Activated T-cell treated with anti-CD3 and anti-CD28 coated beads, Interleukin-2, amount 50 U/mL, for 72 hours (primary cell): ENCODE measurements at places on chromosomes 1 and 21.
A peak's percentile ranks its signal among the peaks of the same experiment; 100 is the strongest.

GRCh38 chr1:145977486-145978470, 13.3 kb downstream of the POLR3GL start:
- DNase-seq = peak; percentile 73

DNA sequence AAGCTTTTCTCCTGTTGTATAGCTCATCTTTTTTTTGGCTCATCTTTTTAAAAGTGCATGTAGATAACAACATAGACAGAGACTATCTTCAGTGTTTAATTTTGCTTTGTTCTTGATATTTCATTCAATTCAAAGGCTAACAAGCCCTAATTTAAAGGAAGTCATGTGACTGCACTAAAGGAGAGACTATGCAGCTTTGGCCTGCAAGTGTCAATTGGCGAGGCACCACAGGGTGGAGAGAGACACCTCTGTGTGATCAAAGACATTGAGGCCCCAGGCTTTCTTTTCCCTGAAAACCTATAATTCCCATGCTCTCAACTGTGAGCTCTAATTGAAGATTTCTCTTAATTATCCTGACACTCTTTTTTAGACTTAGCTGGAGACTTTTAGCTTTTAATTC, 53.6 kb downstream of the CHODL start:
- DNase-seq = no peak

DNA sequence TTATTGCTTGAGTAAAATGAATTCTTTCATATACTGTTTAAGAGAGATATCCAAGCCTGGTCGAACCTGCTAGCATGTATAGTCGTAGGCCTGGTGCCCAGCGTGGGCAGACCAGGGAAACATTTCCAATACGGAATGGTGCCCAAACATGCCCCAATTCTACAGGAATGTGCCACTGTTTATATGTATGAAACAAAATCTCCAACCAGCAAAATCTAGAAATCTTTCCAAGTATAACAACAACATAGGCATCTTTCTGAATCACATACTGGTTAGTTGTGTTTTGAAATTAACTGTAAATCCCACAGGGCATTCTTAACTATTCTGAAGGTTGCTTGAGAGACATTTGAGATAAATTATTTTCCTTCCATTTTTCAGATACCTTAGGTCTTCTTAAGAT, 17.0 kb upstream of the ABCD3 start:
- no peak for DNase-seq

DNA sequence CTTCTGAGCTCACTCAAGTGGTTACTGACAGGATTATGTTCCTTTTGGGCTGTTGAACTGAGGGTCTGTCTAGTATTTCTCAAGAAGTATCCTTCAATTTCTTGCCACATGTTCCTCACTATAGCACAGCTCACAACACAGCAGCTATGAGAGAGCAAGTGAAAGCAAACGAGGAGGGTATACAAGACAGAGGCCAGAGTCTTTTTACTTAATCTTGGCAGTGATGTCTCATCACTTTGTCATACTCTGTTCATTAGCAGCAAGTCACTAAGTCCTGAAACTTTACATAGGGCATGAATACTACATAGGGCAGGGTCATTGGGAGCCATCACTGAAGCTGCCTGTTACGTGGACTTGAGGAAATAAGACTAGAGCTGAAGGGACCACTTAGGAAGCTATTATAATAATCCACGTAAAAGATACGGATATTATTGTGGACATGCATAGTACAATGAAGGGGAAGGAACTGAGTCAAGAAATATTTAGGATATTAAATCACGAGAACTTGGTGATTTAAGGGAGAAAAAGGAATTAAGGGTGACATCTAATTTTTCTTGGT, 63.7 kb downstream of the SLC30A7 start:
- no peak for DNase-seq

DNA sequence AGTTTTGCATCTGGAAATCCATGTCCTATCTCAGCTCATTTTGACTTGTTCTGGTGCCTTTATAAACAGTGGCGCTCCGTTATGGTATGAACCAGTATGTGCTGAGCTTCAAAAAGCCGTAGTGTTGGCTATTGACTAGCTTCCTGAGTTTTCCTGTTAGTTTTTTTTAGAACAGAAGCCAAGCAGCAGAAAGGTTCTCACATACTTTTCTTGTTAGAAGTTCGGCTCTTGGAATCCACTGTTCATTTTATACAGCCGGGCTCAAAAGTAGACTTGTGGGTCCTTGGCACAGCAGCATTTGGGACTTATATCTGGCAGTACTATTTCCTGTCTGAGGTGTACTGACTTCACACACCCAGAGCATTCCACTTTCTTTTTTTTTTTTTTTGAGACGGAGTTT, 63.8 kb downstream of the TBCE start:
- DNase-seq = no peak

DNA sequence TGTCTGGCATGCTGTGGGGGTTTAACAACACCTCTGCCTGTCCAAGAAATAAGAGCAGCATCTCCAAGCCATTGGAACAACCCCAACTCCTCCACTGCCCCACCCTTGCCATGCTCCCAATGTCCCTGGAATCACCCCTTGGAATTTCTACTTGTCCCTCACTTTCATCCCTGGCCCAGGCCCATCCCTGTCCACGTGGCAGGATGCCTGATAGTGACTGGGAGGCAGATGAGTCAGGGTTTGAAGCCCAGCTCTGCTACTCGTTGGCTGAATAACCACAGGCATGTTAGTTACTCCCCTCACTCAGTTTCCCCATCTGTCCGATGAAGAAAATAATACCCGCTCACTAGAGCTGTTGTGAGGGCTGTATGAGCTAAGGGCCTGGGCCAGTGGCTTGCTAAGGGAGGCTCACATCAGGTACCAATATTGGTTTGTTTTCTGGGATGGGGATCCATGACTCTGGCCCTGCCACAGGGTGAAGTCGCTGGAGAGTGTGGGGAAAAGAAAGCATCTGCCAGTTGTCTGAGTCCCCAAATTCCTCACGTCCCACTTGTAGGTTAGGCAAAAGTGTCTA, 99.4 kb upstream of the TLR5 start:
- DNase-seq = no peak

DNA sequence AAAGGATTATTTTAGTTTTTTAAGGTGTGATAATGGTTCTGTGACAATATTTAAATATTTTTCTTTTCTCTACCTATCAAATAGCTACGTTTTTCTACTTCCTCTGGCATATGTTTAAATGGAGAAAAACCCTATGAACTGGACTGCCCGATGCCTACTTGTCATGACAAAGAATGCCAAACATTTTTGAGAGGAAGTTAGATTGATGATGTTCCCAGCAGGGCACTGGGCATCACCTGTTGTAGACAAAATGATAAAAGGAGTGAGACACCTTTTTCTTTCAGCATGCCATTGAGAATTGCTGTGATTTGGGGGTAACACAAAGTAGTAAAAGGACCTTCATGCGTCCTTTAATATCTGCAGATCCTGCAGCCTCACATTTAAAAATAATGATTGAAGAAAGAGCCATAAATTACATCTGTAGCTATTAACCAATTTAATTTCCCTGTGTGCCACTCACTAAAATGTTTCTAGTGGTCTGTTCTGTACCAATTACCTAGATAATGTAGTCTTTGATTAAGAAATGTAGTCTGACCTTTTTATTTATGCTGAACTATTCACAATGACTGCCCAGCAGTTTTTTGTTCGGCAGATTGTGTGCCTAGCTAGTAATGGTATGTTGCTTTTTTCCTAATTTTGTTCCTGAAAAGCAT, 47.6 kb downstream of the RPL5 start:
- no peak for DNase-seq

DNA sequence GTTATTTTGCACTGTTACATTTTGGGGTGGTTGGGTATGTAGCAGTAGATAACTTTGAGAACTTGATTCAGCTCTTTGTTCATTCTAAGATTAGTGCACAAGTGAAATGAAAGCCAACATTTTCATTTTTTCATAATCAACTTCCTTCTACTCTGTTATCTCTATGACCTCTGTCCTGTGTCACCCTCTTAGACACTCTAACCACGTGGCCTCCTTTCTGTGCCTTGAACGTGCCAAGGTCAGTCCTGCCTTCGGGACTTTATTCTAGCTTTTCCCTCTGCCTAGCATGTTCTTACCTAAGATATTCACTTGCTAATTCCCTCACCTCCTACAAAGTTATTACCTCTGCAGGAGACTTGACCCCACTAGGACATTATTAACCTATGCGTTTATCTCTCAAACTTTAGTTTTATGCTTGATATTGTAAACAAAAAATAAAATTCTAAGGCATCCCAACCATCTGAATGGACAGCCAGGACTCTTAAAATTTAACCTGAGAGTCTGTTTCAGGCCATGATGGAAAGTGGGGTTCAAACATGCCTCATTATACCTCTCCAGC, 19.2 kb upstream of the EDEM3 start:
- DNase-seq = no peak

DNA sequence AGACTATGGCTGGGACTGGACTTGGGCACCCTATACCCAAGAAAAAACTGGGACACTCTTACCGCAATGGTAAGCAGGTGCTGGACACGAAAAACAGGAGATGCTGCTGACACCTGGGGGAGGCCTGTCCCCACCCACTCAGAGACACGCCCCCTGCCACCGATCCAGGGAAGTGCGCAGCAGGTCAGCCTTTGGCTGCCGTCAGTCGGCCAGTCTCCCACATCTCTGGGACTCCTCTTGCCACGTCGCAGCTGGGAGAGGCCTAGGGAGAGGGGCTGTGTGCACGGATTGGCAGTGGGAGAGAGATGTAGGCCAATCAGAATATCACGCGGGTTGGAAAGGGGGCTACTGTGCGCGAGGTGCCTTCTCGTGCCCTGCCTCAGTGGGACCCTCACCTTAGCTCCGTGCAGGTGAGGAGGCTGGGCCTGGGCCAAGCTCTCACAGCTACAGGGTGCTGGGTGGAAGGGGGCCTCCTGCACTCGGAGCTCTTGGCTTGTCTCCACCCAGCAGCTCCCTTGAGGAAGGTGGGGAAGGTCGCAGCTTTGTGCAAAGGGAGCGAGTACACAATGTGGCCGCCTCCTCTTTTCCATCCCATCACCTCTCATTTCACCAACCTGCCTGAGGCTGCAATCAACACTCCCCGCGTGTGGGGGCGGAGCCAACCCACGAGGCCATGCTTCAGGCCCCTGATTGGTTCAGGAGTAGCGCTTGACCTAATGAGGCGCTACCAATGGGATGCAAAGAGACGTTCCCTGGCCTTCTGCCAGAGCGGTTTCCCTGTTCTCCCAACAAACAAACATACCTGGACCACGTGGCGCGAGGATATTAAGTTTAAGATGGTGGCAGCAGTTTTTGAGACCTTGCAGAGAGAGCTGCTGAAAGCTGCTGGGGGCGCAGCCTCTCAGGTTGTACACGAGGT, 25.7 kb upstream of the LDLRAP1 start:
- DNase-seq = no peak

DNA sequence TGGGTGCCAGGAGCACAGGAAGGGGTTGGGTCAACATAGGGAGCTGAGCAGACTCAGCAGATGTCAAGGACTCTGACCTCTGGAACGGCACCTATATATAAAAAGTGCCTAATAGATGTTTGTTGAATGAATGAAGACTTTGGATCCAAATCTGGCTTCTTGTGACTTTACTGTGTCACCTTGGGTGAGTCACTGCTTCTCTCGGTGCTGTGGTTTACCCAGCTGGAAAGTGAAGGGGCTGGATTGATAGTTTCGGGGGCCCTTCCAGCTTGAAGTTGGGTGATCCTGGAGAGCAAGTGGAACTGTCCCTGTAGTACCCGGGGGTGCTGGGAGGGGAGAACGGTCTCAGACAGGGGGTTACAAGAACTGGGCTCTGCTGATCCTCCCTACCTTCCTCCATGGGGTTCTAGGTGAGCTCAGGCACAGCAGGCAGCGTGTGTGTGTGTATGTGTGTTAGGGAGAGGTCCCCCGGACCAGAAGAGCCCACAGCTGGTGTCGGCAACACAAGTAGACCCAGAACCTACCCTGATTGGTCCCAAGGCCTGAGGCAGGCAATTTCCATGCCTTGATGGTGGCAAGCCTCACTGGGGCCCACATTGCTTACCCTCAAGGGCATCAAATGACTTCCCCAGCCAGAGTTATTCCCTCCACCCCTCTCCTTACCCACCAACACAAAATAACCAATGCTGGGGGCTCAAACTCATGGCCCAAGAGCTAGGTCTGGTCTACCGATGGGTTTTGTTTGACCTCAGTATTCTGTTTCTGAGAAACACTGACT, 5.5 kb upstream of the PADI1 start:
- DNase-seq = peak; percentile 29

DNA sequence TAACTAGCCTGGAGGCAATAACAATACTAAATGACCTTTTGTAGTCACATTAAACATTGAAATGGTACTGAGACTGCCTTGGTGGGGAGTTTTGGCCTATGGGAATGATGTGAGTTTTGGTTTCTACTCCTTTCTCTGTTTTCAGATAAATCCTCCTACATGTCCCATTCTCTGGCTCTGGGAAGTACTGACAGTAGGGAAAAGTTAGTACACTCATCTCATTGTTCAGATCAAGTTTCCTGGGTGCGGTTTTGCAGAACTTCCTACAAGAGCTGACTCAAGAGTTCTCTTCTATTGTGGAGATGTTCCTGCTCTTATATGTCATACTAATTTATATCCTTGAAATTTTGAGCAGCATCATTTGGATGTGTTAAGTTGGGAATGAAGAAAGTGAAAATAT, 74.2 kb upstream of the MACF1 start:
- no peak for DNase-seq

- no peak for DNase-seq
Observed at GRCh38 chr1:14247666-14248065, 350.8 kb upstream of the KAZN start.

DNA sequence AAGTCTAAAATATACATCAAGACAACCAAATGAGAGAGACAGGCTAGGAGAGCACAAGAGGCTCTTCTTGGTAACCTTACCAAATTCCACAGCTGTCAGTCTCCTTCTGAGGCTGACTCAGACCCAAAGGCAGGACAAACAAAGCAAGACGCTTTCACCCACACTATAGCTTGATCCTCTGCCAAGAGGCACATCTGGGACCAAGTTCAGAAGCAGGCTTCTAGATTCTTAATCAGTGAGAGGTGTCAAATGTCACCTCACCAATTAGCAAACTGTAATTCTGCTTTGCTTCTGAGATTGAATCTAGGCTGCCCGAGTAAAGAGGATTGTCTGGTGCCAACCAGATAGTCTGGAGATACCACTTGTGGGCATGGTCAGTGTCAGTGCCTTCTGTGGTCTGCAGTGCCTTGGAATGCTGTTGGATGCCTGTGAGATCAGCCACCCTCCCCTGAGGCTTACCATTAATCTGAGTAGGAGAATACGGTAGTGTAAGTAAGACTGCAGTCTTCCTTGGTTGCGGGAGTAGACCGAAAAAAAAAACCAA, 151.0 kb downstream of the FMN2 start:
- DNase-seq = no peak

- peak; percentile 25 for DNase-seq
Observed at GRCh38 chr21:46322351-46323226, 1.1 kb downstream of the C21orf58 start.

GRCh38 chr1:230197644-230198567, 130.9 kb downstream of the GALNT2 start:
- DNase-seq = no peak

DNA sequence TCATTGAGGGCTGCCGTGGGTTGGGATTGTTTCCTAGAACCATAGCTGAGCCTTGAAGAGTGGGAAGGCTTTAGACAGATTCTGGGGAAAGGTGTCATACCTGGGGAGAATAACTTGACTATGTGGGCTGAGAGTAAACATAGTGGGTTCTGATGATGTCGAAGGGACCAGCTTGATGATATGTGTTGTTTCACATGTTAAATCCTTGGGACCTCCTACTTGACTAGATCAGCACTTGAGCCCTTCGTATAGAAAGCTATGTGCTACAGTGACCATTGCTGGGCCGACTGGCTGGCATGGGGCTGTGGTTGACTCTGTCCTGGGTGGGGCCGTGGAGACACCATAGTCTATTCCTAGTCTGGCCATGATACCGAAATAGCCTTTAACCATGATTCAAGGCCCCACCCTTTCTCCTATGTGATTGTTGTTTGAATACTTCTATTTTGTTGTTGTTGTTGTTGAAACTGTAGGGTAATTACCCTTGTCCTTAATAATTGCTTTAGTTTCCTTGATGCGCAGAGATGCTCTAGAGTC, 423.5 kb downstream of the CAMTA1 start:
- no peak for DNase-seq
